ENCODE measurements at places on chromosomes 11 and 22. TPM values are rescaled to one million over a fixed set of nuclear protein-coding genes. Genes with fewer than 3 reads are reported as not detected.

Gene MIOX
- not detected for total RNA-seq

Gene BLID
- 0.39 TPM for total RNA-seq

Gene CWC15
- 54.4 TPM for total RNA-seq

Gene OR8D4
- not detected for total RNA-seq

Gene TMEM151A
- total RNA-seq, result 0.39 TPM

Gene ROBO3
- total RNA-seq, result 23.5 TPM

Gene CDC42EP1
- total RNA-seq, result 58.1 TPM

Gene APOA1
- 0.32 TPM for total RNA-seq

Gene OR6A2
- not detected for total RNA-seq

Gene AMOTL1
- 39.7 TPM for total RNA-seq

Gene SSTR3
- total RNA-seq, result under 0.01 TPM

Gene BIK
- total RNA-seq, result not detected

Gene CLCF1
- total RNA-seq, result 10.0 TPM

Gene SNX19
- total RNA-seq, result 64.0 TPM

Gene CRYBB2
- total RNA-seq, result not detected

Gene CEND1
- total RNA-seq, result 3.8 TPM

Gene PHETA2
- total RNA-seq, result 18.2 TPM

Gene OR52H1
- 0.16 TPM for total RNA-seq

Gene POU2AF1
- not detected for total RNA-seq

Gene PHOX2A
- total RNA-seq, result not detected

Gene ATL3
- total RNA-seq, result 51.7 TPM

Gene KRTAP5-3
- not detected for total RNA-seq

Gene OLFML1
- 0.39 TPM for total RNA-seq

Gene HSPA8
- total RNA-seq, result 1,272 TPM

Gene H19
- 25.9 TPM for total RNA-seq

Gene APLNR
- 0.65 TPM for total RNA-seq

Gene NAALAD2
- total RNA-seq, result 1.7 TPM

Gene BBOX1
- not detected for total RNA-seq

Gene YPEL1
- total RNA-seq, result 4.1 TPM

Gene PTPN5
- not detected for total RNA-seq

Gene CRYBB1
- total RNA-seq, result not detected

Gene NLRP14
- under 0.01 TPM for total RNA-seq

Gene C22orf31
- not detected for total RNA-seq

Gene PRDX5
- 293 TPM for total RNA-seq

Gene SLCO2B1
- total RNA-seq, result not detected

Gene OR5P2
- total RNA-seq, result not detected

Gene LINC01488
- total RNA-seq, result not detected

Gene KCNK4
- total RNA-seq, result not detected

Gene MMP12
- not detected for total RNA-seq

Gene ACER3
- total RNA-seq, result 28.2 TPM

Gene SFI1
- total RNA-seq, result 6.6 TPM

Gene CASTOR1
- total RNA-seq, result 8.1 TPM

Gene RIBC2
- 1.4 TPM for total RNA-seq

Gene KCNE3
- total RNA-seq, result 0.52 TPM

Gene HEPHL1
- not detected for total RNA-seq

Gene GTF2H1
- 42.7 TPM for total RNA-seq

Gene OR52I2
- not detected for total RNA-seq

Gene FDXACB1
- 0.88 TPM for total RNA-seq

Gene OTOG
- total RNA-seq, result not detected

Gene ASCL2
- total RNA-seq, result 1.2 TPM

Gene PLEKHB1
- 0.26 TPM for total RNA-seq

Gene PNPLA5
- total RNA-seq, result not detected

Gene ST14
- 0.32 TPM for total RNA-seq

Gene SCN3B
- total RNA-seq, result 0.16 TPM

Gene DDX25
- not detected for total RNA-seq

Gene UEVLD
- total RNA-seq, result 24.7 TPM

Data from epithelial cell of alveolus of lung (primary cell).